ENCODE measurements at places on chromosomes 4 and X.

GRCh38 chrX:15675490-15675921 lies 10.9 kb upstream of the CLTRN start:
- DNase-seq: peak; percentile 87

DNA sequence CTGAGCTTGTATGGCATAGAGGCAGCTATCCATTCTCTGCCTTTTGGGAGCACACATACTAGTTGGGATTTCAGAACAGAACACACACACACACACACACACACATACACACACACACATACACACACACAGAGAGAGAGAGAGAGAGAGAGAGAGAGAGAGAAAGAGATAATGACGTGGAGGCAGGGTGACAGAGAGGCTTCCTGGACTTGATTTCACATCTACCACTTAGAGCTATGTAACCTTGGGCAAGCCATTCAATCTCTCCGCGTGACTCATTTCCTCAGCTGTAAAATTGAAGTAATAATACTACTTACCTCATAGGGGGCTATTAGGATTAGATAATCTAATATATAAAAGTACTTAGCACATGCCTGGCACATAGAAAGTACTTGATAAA lies 12.3 kb upstream of the GRIA3 start:
- DNase-seq: no peak

DNA sequence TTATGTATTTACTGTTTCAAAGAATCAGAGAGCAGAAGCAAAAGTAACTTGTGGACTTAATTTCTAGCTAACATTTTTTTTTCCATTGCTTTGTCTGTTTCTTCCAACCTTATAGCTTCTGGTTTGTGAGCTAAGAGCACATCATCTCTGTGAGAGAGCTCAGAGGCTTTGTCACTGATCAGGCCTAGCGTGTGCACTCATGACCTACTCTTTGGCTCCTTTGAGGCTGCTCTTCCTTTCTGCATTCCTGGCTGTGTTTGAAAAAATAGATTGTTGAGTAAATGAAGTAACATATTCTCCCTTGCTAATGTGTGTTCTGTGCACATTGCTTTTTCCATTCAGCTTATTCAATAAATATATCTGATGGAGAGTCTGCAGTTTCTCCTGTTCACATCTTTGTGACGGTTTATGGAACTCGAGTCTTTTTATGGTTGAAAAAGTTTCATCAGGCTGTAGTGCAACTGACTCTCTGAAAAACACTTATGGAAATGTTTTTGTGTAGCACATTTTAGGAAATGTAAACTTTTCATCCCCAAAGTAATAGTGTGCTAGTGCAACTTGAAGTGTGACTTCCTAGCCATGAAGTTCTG lies 133.0 kb downstream of the RAPGEF2 start:
- DNase-seq: no peak

- DNase-seq: peak; percentile 16
Observed at GRCh38 chr4:115274545-115274944, 161.1 kb upstream of the NDST4 start.

DNA sequence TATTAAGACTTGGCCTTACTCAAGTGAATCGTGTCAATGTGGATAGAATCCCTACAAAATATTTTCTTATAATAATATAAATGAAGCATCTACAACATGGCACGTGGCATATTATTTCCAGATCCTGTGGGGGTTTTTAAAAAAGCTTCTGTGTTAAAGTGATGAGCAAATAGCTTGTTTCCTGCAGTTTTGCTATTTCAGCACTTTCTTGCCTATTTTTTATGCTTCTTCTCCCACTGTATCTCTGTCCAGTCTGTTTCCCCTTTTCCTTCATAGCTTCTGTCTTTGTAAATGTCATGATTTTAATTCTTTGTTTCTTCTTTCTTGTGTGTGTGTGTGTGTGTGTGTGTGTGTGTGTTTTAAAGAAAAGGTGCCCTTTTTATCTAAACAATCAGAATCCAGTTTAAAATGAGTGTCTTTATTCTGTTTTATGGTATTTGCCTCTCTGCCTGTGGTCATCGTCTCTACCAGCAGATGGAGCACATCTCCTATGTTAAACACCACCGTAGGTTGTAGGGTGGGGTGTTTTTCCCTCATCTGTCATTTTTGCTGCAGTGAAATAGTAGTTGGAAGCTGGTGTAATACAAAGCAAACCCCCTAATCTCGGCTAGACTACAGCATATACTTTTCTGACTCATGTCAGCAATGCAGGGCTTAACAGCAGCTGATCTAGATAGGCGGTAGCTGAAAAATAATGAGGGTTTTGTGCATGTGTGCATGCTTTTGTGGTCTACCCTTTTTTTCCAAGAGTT lies 33.1 kb downstream of the FTHL17 start:
- DNase-seq: peak; percentile 2

DNA sequence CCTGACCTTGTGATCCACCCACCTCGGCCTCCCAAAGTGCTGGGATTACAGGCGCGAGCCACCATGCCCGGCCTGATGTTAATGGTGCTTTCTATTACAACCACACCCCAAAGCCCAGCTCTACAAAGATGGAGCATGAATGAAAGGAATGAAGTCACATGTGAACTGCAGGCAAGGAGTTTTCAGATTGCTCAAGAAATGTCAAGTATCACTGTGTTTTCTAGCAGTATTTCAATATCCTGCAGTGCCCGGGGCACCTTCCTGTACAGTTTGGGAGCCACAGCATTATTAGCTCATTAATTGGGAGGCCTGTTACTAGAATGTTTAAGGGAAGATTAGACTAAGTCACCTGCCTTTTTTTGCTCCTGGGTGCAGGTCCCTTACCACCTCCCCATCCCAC lies 40.1 kb downstream of the PRIMPOL start:
- DNase-seq: no peak

GRCh38 chrX:39821709-39822095 lies 276.1 kb downstream of the BCOR start:
- DNase-seq: no peak

GRCh38 chrX:71541210-71542022 lies 8.5 kb downstream of the OGT start:
- DNase-seq: no peak

GRCh38 chrX:148574237-148574973 lies 74.0 kb downstream of the AFF2 start:
- DNase-seq: no peak

DNA sequence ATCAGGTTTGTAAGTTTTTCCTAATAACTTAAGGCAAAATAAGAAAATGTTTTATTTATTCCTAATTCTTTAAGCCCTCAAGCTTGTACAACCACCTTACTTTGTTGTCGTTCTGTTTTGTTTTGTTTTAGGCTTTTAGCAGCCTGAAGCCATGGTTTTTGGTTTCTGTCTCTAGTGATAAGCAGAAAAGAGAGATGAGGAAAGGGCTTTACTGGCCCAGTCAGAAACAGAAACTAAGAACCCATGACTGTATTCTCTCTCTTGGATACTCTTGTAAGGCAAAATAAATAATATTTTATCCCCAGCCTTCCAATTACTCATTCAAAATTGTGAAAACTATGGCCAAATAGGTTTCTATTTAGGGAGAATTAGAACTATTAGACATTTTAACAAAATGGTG lies 29.4 kb downstream of the TBC1D19 start:
- DNase-seq: peak; percentile 3

- peak; percentile 26 for DNase-seq
Observed at GRCh38 chr4:6910340-6910959, 824 bp downstream of the TBC1D14 start.

DNA sequence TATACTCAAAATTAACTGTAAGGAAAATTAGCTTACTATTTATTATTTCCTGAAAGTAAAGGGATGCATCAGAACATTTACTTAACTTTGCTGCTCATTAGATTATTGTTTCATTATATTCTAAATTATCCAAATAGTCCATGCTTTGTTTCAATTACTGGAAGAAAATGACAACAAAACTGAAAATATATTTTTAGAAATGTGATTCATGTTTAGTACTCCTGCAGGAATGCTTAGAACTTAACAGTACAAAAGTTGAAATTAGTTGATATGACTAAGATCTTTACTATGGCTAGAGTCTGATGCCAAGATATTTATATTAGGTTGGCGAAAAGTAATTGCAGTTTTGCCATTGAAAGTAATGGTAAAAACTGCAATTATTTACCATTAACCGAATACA lies 660.5 kb upstream of the PABPC4L start:
- DNase-seq: no peak

All from CD4-positive, alpha-beta T cell treated with Interleukin-21 for 1 hour (primary cell).